Stimulated activated CD8-positive, alpha-beta memory T cell treated with anti-CD3 and anti-CD28 coated beads, Interleukin-4, amount 100 ng/mL, for 1 hour (primary cell): ENCODE measurements at places on chromosomes 5 and 9.

- no peak for DNase-seq
Observed at GRCh38 chr5:150605546-150605945, 34.9 kb upstream of the SYNPO start.

DNA sequence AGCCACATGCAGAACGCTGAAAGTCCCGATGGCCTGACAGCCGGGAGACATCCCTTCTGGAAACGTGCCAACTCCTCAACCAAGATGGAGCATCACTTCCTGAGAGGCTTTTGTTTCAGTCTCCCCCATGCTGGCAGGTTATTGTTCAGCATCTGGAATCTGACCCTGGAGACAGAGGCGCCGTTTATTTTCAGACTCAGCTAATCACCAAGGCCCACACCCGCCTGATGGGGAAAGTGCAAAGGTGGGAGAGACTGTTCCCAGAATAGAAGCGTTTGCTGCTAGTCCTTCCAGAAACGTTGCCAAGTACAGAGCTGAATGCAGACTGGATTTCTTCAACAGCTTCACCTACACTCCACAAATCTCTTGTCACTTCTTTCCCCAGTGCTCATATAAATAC is 41.8 kb upstream of the S1PR3 start:
- DNase-seq = no peak

DNA sequence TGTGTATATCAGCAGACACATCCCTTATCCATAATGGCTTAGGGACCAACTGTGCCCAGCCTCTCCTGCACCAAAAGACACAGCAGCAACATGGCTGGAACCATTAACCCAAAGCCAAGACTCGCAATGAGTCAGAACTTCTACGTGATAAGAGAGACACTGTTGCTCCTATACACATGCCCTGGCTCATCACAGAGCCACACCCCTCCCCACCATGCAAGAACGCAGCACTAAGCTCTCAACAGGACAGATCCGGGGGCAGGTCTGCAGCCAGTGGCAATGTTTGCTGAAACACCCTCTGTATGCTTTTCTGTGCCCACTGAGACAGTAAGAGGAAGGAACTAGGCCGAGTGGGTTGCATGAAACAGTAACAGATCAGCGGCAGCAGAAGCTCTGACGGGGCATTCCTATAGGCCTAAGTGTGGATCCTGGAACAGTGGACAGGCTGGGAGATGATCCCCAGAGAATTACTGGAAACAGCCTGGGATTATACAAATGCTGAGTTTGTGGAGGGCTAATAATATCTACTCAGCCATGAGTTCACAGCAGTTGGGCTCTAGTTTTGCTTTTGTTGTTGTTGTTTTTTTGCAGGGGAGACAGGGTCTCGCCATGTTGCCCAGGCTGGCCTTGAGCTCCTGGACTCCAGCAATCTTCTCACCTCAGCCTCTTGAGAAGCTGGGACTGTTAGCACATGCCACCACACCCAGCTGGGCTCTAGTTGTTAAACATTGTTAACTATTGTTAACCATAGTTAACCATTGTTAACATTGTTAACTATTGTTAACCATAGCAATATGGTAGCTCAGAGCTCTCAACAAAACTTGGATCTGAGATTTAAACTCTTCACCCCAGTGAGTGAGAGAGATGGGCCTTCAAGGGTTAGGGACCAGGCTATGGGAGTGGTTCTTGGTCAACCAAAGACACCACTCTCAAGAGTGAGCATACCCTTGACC is 41.0 kb downstream of the B4GALT1 start:
- DNase-seq = no peak

GRCh38 chr5:5298841-5299541 is 123.5 kb upstream of the ICE1 start:
- no peak for DNase-seq

GRCh38 chr5:140219068-140219991 is 44.3 kb downstream of the CYSTM1 start:
- DNase-seq = no peak
